ENCODE measurements at places on chromosomes 1 and 21.

DNA sequence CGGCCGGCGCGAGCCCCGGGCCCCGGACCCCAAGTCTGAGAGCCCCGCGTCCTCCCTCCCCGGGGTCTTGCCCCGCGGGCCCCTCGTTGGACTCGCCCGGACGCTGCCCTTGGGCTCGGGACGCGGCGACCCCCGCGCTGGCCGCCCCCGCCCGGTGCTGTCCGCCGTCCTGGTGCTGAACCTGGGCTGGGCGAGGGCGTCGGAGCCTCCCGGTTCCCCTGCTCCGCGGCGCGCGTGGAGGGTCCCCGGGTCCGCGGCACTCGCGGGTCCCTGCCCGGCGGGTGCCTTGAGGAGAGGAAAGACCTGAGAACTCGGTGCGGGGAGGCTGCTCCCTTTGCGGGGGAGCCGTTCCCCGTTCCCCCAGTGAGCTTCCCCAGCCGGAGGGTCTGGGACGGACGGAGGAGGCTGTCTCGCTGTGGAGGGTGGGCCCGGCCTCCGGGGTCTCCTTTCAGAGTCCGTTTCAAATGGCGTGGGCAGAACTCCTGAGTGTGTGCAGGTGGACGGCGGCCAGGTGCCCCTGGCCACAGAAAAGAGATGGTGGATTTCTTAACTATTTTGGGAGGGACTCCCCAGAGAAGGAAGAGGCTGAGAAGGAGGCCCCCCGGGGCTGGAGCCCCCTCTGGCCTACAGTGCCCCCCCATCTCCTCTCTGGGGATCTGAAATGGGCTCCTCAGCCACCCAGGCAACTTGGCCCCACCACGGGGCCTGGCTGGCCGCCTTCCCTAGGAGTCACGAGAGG lies 595 bp downstream of the GABRD start:
- DNase-seq, result peak; percentile 23

DNA sequence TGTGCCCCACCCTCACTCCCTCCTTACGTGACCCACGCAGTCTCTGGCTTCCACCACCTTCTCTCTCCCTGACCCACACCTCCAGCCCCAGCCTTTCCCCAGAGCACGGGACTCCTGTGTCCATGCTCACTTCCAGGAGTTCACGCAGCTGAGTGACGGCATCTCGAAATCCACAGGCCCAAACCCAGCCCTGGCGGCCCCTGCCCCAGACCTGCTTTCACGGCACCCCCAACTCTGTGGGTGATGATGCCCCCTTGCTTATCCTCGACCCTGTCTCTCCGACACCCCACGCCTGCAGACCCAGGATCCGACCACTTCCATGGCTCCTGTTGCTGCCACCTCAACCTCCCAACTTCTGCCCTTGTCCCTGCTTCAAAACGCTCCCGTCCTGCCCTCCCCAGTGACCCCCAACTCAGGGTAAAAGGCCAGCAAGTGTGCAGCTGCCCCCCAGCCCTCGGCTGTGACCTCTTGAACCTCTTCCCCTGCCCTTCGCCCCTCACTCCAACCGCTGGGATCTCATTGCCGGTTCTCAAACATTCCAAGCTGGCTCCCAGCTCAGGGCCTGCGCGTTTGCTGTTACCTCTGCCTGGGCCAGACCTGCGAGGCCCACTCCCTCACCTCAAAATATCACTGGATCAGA lies 30.4 kb upstream of the LAPTM5 start:
- DNase-seq, result no peak

- no peak for DNase-seq
Observed at GRCh38 chr1:170765279-170765678, 101.3 kb downstream of the PRRX1 start.

- DNase-seq, result peak; percentile 64
Observed at GRCh38 chr1:110554871-110555801, 36.2 kb upstream of the KCNA10 start.

DNA sequence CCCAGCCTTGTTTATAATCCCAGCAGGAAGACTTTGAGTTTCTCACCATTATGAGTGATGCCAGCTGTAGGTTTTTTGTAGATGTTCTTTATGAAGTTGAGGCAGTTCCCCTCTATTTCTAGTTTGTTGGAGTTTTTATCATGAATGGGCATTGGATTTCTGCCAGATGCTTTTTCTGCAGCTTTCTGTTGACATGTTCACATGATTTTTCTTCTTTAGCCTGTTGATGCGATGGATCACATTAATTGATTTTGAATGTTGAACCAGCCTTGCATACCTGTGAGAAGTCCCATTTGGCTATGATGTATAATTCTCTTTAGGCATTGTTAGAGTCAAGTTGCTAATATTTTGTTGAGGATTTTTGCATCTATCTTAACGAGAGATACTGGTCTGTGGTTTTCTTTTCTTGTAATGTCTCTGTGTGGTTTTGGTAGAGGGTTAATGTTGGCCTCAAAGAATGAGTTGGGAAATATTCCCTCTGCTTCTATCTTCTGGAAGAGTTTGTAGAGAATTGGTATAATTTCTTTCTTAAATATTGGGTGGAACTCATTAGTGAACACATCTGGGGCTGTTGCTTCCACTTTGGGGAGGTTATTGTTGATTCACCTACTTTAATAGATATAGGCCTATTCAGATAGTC lies 33.2 kb downstream of the ZBTB40 start:
- DNase-seq, result no peak

- DNase-seq, result no peak
Observed at GRCh38 chr1:193417945-193418744, 231.7 kb upstream of the B3GALT2 start.

GRCh38 chr1:67804710-67805109 lies 28.6 kb downstream of the GNG12 start:
- DNase-seq, result peak; percentile 31

DNA sequence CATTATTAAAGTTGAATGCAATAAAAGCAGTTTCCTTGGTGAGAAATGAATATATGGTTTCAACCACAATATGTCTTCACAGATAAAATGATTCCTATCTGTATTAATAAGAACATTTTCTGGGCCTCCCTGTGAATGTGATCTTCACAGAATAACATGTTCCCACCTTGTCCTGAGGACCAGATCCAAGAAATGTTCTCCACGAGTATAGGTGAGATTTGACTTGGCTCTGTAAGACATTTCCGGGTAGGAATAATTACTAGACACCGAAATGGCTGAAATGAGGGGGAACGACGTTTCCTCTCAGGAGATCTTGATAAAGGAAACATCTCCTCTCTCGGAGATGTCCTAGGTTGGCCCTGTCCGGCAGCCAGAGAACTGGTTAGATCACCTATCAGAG lies 61.4 kb downstream of the CLIC6 start:
- no peak for DNase-seq

GRCh38 chr1:241101622-241102021 lies 255.4 kb downstream of the RGS7 start:
- DNase-seq, result no peak

DNA sequence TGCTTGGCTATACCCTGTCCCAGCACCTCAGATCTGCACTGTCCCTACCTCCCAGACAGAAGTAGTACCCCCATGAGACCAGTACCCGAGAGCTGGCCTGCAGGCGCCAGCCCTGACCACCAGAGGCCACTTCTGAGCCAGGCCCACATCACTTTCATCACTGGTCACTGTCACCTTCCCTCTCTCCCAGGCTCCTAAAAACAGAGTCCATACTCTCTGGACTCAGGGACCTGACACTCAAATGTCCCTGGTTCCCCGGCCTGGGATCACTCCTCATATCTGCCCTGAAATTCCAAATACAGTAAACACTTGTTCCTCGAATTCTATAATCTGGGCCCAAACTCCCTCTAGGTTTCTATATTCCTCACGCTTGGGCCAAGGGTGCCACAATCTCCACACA lies 18.7 kb downstream of the TMEM53 start:
- peak; percentile 51 for DNase-seq

GRCh38 chr1:8061673-8062386 lies 35.7 kb upstream of the ERRFI1 start:
- DNase-seq, result no peak

- peak; percentile 62 for DNase-seq
Observed at GRCh38 chr1:62103846-62104245, 90.8 kb upstream of the L1TD1 start.

GRCh38 chr21:46556802-46557201 lies 48.1 kb downstream of the S100B start:
- DNase-seq, result no peak

DNA sequence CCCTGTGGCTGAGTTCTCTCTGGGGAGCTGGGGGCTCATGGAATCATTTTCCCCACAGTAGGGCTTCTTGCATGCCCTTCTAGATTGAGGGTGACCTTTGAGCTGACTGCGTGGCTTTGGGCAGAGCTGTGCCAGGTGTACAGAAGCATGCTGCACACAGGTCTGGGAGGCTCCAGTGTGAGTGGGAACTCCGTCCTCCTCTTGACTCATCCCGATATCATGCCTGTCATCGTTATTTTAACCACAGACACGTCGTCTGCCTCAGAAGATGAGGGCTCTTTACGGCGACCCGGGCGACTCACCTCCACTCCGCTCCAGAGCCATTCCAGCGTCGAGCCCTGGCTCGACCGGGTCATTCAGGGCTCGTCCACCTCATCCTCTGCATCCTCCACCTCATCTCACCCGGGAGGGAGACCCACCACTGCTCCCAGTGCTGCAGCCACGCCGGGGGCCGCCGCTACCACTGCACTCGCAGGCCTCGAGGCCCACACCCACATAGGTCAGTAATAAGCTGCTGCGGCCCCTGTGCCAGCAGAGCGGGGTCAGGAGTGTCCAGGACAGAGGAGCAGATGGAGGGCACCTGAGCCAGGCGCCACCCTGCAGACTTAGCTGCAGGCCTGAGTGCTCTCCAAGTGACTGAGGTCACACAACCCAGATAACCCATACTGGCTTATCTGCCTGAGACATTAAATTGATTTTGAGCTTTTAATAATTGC lies 39.8 kb downstream of the DIP2A start:
- DNase-seq, result no peak

- no peak for DNase-seq
Observed at GRCh38 chr1:234933475-234933874, 195.2 kb downstream of the TOMM20 start.

DNA sequence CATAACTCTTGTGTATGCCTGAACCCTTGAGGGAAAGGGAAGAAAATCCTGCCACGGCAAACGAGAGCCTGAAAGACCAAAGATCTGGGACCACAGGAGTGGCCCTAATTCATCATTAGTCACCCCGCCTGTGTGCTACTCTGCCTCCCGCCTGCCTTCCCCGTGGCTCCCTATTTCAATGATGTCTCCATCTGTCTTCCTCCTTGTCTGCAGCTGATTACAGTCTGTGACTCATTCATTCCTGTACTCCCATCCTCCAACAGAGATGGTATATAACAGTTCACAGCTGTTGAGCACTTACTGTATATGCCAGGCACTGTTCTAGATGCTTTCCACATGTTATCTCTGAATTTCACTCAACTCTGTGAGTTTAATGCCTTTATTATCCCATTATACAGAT lies 96.6 kb downstream of the SEC16B start:
- DNase-seq, result peak; percentile 36

DNA sequence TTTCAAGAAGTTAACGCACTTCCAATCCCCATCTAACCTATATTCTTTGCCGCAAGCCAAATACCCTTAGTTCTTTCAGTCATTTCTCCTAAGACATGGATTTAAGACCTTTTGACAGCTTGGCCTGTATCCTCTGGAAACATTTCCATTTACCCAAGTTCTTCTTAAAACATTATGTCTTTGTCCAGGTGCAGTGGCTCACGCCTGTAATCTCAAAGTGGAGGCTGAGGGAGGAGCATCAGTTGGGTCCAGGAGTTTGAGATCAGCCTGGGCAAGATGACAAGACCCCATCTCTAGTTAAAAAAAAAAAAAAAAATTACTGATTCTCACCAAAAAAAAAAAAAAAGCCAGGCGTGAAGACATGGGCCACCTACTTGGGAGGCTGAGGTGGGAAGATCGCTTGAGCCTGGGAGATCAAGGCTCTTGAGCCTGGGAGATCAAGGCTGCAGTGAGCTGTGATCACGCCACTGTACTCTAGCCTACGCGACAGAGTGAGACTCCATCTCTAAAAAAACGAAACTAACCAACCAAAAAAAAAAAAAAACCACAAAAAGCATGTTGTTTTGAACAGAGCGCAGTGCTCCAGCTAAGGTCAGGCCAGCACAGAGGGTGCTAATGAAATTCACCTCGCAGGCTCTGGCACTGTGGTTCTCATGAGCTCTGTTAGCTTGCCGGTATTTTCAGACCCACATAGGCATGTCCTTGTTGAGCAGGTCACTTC lies 36.0 kb downstream of the NUAK2 start:
- DNase-seq, result no peak

DNA sequence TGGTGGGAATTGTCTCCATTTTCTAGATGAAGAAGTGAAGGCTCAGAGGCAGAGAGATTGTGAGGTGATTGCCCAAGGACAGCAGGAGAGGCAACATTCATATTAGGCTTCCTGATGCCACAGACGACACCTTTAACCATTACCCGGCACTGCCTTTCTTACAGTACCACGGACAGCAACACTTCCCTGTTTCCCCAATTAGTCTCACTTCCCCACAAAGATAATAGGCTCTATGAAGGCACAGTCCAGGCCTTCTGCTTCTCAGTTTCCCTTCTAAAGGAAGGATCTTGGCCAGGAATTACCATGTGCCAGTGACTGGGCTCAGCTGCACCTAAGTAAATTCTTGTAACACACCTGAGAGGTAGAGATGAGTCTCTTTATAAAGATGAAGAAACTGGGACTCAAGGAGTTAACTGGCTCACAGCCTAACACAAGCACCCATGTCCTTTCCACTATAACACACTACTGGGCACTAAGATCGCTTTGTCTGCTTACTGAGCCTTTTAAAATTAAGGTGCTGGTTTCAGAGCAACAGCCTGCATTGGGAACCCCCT lies 9.6 kb downstream of the IGSF9 start:
- DNase-seq, result no peak

GRCh38 chr1:7252411-7253117 lies 467.3 kb downstream of the CAMTA1 start:
- no peak for DNase-seq

DNA sequence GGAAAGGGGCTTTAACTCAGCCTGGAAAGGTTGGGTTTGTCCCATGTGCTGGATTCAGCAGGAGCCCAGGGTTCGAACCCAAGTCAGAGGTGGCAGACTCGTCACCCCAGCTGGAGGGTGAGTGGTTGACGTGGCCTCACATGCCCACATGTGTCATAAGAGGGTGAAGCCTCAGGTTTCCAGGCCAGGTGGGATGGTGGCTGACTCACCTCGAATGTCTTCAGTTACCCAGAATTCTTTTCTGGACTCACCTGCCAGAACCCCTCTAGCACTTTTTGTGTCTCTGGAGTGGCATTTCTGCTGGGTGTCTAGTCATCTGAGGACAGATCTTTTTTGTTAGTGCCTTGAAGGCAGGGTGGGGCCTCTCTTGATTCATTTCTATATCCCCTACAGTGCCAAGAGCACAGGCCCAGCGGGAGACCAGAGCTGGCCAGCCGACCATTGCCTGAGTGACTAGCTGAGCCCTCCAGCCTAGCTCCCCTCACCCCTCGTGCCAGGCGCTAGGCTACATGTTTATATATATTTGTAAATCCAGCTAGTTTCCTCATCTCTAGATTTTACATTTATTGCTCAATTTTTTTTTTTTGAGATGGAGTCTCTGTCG lies 28.1 kb downstream of the IL6R start:
- no peak for DNase-seq
